Fibroblast of skin of scalp (primary cell): ENCODE measurements at places on chromosomes 11 and 22.
A peak's percentile ranks its signal among the peaks of the same experiment; 100 is the strongest.

- no peak for DNase-seq
Observed at GRCh38 chr11:15672825-15673224, 558.1 kb downstream of the INSC start.

- DNase-seq: peak; percentile 20
Observed at GRCh38 chr22:27537501-27537900, 264.1 kb downstream of the MN1 start.

GRCh38 chr22:22048981-22049531 lies 66.5 kb upstream of the TOP3B start:
- no peak for DNase-seq

GRCh38 chr11:99080154-99080553 lies 59.4 kb downstream of the CNTN5 start:
- DNase-seq: no peak

- no peak for DNase-seq
Observed at GRCh38 chr11:1129611-1130160, 28.1 kb upstream of the MUC5AC start.

- no peak for DNase-seq
Observed at GRCh38 chr22:32448980-32449379, 15.3 kb downstream of the BPIFC start.

DNA sequence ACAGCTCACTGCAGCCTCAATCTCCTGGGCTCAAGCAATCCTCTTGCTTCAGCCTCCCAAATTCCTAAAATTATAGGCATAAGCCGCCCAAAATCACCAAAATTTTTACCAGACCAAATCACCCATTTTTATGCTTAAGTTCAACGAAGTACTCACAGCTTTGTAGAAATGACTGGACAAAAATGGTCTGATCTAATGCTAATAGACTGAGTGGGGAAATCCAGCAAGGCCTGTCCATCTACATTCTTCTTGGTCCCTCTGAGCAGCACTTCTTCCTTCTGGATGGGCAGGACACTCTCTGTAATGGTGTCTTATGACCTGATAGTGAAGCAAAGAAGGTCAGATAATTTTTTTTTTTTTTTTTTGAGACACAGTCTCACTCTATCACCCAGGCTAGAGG lies 18.7 kb upstream of the OR6X1 start:
- DNase-seq: no peak

- no peak for DNase-seq
Observed at GRCh38 chr11:62928011-62928410, 6.8 kb upstream of the CHRM1 start.

GRCh38 chr11:206526-207207 lies 532 bp downstream of the BET1L start:
- DNase-seq: no peak

DNA sequence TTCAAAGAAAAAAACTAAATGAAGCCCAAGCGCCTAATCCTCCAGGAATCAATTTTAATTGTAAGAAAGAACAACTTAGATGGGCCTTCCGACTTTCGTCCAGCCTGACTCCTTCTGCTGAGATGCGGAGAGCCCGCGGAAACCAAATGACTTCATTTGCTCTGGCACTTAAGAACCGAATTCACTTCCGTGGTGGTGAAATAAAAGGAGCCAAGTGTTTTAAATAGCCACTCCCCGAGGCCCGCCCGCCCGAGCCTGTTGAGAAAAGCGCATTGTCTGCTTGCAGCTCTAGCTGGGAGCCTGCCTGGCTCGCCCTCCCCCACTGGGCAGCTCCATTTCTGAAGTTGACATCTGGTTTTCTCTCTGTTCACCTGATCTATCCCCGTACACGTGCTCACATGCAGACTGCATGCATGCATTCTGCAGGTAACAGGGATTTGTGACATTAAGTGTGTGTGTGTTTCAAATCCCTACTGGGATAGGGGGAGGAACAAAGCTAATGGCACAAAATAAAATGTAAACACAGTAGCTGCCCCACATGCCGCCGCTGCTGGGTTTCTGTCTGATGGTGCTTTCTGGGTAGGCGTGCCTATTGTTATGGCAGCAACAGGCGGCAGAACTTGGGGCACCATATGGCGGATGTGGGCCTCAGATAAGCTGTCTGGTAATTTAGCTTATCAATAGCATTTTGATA lies 6.2 kb downstream of the TEAD1 start:
- peak; percentile 88 for DNase-seq

DNA sequence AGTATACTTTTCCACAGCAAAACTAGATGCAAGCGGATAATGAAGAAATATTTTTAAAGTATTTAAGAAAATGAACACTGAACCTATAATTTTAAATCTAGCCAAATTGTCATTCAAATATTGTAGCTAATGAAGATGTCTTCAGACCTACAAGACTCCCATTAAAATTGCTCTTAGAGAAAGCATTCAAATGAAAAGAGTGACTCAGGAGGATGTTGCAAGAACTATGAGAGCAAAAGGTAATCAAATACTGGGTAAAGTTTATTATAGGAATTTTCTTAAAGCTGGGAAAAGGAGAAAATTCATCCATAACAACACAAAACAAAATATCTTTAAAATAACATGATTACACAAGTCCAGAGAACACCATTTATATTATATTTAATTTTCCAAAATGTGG lies 5.4 kb upstream of the POU2AF1 start:
- no peak for DNase-seq

DNA sequence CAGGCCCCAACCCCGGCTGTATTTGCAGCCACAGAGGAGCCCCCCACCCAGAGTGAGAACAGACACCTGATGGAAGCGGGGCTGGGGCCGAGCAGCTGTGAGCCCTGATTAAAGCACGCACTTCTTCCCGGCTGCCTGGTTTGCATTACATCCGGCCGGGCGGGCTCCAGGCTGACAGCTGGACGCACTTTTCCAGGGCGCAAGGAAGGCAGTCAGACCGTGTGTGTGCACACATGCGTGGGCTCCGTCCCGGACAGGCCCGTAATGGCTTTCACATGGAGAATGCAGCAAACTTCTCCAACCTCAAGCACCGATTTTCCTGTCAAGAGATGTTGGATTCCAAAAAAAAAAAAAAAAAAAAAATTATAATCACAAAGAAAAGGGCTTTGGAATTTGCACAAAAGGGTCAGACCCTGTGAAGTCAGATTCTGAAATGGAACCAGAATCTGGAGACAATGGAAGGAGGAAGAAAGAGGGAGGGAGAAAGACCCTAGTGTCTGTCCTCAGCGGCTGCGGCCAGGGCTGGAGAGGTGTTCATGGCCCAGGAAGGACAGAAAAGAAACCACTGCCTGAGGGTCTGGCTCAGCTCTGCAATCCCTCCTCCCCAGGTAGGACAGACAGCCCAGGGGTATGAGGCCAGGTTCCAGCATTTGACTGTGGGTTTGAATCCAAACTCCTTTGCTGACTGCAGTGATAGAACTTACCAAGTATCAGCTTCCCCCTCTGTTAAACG lies 365.5 kb downstream of the MN1 start:
- peak; percentile 58 for DNase-seq

- DNase-seq: peak; percentile 80
Observed at GRCh38 chr11:68038718-68039525, at the start of gene TCIRG1. TCIRG1 (plus strand) TSS chr11:68039025; CDS start chr11:68041272, 2,247 bp downstream.

- DNase-seq: peak; percentile 66
Observed at GRCh38 chr11:104946907-104947306, 21.5 kb downstream of the CASP4 start.

- peak; percentile 99 for DNase-seq
Observed at GRCh38 chr11:46248289-46249102, 29.0 kb upstream of the CREB3L1 start.

DNA sequence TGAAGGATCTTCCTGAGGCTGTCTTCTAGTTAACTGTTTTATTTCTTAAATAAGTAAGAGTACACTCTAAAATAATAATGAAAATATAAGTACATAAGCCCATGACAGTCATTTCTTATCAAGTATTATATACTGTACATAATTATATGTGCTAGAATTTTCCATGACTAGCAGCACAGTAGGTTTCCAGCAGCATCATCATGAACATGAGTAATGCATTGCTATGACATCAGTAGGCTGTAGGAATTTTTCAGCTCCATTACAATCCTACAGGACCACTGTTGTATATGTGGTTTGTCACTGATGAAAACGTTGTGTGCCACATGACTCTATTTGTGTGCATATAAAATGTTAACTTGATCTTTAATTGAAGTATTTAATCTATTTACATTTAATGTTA lies 22.0 kb downstream of the ZNF202 start:
- peak; percentile 52 for DNase-seq

DNA sequence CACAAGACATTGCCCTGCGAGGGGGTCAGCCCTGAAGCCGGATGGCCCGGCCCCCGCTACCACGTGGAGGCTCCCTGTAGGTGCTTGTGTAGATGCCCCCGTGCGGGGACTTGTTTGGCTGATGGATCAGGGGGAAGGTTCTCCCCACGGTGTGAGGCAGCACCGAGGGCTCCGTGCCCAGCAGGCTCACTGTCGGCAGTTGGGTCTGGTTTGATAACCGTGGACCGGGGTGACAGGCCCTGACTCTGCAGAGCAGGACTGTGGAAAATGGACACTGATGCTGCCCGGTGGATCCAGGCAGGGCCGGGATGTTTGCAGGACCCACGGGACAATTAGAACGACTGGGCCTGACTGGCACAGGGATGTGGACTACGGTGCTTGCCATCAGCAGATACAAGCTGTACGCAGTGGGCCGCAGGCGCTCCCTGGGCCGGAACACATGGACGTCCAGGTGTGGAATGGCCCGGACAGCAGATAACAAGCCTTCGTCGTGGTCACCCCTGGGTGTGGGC lies 19.0 kb downstream of the KCNQ1 start:
- no peak for DNase-seq

- DNase-seq: no peak
Observed at GRCh38 chr11:72381584-72382090, 52.7 kb downstream of the CLPB start.

GRCh38 chr11:79950172-79950571 lies 509.3 kb upstream of the TENM4 start:
- DNase-seq: no peak

DNA sequence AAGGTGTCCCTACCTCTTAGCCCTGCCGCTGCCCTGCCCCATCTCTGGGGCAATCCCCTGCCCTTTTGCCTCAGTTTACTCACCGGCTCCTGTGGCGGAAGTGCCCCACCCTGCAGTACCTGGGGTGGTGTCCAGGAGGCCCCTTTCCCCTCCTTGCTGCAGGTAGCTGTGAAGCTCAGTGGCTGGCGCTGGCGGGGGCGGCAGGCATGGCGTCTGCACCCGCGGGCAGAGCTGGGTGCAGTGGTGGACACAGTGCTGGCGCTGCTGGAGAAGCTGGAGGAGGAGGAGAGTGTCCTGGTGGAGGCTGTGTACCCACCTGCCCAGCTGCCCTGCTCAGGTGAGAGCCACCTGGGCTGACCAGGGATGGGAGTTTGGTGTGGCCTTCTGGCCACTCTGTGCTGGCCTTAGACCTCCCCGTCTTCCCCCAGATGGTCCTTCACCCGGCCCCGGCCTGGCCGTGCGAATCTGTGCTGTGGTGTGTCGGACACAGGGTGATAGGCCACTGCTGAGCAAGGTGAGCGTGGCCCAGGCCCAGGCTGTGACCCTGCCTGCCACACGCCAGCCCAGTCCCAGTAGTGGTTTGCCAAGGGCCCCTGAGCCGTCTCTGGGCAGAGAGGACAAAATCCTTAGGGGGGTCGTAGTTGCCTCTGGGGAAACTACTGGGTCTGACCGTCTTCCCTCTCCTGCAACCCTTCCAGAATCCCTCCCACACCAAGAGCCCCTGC lies 4.0 kb downstream of the CARNS1 start:
- no peak for DNase-seq

DNA sequence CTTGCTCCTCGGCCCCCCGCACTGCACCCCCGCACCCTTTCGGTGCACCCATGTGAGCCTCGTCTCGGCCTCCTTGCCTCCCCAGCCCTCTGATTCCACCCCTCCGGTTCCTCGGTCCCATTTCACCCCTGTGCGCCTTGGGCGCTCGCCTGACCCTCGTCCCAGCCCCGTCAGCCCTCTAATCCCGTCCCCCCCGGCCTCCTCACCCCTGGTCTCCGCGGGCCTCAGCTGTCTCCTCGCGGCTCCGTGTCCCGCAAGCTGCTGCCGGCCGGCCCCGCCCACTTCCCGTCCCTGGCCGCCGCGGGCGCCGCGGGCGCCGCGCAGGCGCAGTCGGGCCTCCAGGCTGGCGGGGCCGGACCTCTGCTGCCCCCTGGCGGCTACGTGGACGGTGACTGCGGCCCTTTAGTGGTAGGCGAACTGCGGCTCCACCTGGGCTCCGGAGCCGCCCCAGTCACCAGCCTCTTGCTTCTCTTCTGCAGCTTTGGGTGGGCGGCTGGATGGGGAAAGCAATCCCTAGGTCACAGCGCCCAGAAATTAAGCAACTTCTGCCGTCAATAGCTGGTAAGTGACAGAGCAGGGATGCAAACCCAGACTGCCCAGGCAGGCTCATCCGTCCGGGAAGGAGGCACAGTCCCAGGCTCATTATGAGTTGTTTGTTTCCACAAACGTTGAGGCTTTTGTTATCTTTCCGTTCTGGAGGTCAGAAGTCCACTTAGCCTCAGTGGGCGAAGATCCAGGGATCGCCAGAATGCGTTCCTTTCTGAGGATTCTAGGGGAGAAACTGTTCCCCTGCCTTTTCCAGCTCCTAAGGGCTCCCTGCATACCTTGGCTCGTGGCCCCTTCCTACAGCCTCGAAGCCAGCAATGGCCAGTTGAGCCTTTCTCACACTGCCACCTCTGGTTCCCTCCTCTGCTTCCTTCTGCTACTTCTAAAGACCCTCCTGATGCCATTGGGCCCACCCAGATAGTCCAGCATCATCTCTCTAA lies at the start of gene PPM1F:
PPM1F (minus strand) TSS at position 263 of the 986 bp plus-strand sequence. CDS start 6,800 bp downstream, outside the sequence.
- peak; percentile 75 for DNase-seq

DNA sequence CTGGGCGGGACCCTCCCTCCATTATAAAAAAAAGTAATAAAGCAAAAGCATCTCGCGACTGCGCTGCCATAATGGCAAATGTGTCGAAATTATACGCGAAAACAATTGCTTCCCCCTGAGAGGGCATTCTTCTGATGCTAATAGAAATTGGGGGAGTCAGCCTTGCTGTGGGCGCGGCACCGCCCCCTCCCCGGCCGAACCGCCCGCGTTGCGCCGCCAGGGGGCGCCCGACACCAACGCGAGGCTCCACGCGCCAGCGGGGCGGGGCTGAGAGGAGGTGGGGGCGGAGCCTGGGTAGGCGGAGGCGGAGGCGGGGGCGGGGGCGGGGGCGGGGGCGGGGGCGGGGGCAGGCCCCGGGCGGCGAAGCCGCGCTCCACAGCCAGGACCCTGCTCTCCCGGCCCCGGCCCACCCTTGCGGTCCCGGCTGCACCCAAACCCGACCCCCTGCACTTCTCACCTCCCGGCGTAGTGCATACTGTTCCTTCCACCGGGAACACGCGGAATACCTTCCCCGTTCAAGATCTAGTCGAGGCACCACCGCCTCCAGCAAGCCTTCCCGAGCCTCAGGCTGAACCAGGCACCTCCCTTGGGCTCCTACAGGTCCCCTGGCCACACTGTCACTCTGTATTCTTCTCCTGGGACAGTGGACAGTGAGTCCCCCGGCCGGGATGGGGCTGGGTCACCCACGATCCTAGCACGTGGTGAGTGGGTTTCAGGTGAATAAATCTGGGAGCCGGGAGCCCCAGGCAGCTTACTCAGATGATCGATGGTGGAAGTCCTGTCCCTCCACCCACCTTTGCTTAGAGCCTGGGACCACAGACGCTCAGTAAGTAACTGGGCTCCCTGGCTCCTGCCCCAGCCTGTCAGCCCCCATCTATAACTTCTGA lies 15.5 kb upstream of the UPK3A start:
- peak; percentile 82 for DNase-seq

GRCh38 chr11:106012744-106013143 lies 9.3 kb downstream of the MSANTD4 start:
- DNase-seq: peak; percentile 63

- no peak for DNase-seq
Observed at GRCh38 chr11:64667154-64667745, 55.7 kb downstream of the NRXN2 start.

- DNase-seq: no peak
Observed at GRCh38 chr22:22605074-22605404, 39.4 kb upstream of the GGTLC2 start.
